ENCODE measurements at places on chromosomes 5 and 9.

DNA sequence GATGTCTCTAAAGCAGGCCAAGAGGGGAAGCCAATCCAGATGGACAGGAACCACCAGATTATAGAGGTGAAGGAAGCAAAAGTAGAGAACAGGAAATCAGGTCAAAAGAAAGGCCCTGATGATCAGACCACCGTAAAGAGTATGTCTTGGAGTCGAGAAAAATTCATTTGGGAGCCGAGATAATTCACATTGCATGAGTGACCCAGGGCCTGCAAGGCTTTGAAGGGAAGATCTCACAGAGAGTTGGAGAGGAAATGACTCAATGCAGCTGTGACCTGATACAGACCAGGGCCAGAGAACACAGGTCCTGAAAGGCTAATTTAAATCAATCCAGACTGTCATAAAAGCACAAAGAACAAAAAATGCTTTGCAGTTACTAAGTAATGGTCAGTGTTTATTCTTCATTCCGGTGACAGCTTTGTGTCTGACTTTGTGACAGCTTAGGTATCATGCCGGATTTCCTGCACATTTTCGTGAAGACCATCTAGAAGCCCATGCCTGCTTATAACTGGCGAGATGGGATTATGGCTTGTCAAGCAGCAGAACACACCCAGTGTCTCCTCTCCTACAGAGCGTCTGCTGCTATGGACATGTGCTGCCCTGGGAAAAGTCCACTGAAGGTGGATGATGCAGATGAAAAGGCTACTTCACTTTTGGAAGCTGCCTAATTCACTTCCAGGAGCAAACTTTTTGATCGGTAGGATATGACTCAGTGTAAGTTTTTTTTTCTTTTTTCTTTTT, 5.8 kb upstream of the ACTBL2 start:
- no peak for DNase-seq

GRCh38 chr5:74963407-74963806, 89.0 kb downstream of the GCNT4 start:
- DNase-seq = no peak

DNA sequence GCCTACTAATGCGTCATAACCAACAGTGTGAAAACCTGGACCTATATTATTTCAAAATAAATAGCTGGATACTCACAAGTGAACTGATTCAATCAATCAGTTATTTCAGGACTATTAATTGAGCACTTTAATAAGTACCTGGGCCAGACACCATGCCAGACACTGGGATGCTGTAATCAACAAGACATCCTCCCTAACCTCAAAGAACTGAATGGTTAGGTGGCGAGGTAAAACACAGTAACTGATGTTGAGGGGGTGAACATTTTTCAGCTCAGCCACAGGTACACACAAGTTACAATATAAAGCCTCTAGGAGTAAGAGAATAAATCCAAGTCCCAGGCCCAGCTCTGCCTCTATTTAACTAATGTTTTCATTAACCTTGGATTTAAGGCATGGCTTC, 24.0 kb downstream of the CDH6 start:
- DNase-seq = no peak

DNA sequence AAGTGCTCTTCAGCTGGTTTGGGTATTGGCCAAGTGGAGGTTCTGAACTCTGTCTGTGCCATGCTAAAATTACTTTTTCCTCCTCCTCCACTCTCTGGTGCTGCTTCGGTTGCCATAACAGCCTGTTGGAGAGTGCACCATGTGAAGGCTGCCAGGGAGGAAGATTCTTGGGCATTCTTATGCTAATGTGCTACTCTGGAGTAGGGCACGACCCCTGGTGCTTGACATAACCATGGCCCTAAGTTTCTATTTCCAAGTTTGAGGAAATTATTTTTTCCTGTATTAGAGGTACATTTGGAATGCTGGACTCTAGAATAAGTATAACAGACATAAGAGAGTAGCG, 111.6 kb downstream of the ARHGAP26 start:
- DNase-seq = no peak

- no peak for DNase-seq
Measured at GRCh38 chr5:79727451-79728355, 38.1 kb downstream of the CMYA5 start.

GRCh38 chr5:115815006-115815692, 1.3 kb downstream of the CDO1 start:
- no peak for DNase-seq

GRCh38 chr5:143271431-143271830, 132.1 kb downstream of the NR3C1 start:
- no peak for DNase-seq

DNA sequence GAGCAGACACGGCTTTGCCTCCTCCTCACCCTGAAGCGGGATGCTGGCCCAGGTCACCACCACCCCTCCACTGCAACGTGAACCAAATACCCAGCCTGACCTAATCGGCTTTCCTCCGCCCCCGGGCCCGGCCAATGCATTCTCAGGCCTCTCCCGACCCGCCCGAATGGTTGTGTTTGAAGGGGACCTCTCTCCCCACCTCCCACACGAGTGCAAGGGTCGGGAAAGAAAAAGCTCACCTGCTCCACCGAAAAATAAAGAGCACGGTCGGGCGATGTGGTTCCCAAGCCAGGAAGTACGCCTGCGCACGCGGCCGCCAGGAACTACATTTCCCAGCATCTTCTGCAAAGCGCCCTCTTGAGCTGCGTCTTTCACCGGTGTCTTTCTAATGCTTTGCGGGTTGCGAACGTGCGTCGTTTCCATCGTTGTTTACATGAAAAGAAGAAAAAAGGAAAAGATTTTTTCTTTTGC, at the start of gene ZNF883:
Gene ZNF883, minus strand, starts transcription at position 282 of the 471 bp plus-strand sequence.
- no peak for DNase-seq

DNA sequence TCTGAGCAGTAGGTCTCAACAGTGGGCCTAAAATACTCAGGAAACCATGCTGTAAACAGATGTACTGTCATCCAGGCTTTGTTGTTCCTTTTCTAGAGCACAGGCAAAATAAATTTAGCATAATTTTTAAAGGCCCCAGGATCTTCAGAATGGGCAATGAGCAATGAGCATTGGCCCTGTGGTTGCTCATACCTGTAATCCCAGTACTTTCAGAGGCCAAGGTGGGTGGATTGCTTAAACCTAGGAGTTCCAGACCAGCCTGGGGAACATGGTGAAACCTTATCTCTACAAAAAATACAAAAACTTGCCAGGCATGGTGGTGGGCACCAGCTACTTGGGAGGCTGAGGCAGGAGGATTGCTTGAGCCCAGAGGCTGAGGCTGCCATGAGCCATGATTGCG, 13.5 kb upstream of the PCBD2 start:
- DNase-seq = no peak

DNA sequence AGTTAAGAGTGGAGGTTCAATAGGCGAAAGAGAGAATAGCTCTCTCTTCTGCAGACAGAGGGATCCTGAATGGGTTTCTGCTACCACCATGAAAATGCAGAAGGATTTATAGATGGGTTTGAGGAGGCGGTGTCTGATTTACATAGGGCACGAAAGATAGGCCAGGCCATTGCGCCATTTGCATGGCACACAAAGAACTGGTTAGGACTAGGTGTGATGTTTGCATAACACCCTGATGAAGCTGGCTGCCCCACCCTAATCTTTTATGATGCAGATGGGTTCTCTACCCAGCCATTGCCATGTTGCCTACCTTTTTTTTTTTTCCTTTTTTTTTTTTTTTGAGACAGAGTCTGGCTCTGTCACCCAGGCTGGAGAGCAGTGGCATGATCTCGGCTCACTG, 51.4 kb upstream of the PDZD2 start:
- no peak for DNase-seq

- no peak for DNase-seq
Measured at GRCh38 chr9:3993773-3994172, 306.1 kb downstream of the GLIS3 start.

DNA sequence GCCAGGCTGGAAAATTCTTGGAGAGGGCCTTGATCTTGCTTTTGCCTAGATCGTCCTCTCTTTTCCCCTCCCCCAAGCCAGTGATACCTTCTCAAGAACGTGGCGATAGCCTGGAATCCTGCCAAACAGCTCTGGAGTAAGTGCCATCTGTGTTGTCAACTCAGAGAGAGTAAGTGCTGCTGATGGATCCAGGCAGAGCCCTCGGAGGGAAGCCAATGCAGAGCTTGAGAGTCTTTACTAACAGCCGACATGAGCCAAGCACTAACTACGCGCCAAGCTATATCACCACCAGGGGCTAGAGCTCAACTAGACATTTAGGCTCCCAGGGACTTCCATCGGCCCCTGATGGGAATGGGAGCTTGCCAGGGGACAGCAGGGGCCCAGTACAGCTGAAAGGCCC, 17.6 kb downstream of the RAPGEF1 start:
- DNase-seq = no peak

DNA sequence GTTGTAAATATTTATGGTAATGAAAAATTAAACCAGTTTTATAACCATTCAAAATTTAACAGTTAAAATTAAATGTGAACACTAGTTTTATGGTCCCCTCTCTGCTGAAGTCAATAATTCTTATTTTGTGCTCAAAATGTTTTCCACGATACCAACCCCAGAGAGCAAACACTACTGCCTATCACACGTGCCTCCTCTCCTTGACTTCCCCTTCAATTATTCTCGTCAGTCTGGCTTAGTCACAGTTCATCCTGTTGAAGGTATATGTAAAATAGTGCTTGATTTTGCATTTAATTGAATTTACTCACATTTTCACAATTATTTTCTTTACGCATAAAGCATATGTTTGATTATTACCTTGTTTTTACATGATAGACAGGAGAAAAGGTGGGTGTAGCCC, 148.8 kb downstream of the CCDC192 start:
- DNase-seq = no peak

GRCh38 chr5:127331890-127332649, 41.5 kb downstream of the MEGF10 start:
- no peak for DNase-seq

DNA sequence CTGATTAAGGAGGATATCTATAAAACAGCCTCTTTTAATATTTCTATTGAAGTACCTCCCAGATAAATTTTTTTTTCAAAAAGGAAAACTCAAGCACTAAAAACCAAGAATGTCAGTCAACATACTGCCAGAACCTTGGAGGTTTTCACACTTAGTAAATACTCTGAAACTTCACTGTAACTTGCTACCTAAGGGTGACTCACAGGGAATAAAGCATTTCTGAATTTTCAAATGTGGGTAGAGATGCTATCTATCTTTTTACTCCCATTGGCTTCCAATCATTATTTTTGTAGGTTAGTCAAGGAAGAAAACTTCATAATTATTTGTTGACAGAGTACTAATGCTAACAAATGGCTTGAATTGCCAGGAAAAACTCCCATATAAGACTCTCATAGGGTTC, 46.1 kb downstream of the SLC25A46 start:
- DNase-seq = no peak

- no peak for DNase-seq
Measured at GRCh38 chr5:134026521-134027287, 21.9 kb upstream of the VDAC1 start.

DNA sequence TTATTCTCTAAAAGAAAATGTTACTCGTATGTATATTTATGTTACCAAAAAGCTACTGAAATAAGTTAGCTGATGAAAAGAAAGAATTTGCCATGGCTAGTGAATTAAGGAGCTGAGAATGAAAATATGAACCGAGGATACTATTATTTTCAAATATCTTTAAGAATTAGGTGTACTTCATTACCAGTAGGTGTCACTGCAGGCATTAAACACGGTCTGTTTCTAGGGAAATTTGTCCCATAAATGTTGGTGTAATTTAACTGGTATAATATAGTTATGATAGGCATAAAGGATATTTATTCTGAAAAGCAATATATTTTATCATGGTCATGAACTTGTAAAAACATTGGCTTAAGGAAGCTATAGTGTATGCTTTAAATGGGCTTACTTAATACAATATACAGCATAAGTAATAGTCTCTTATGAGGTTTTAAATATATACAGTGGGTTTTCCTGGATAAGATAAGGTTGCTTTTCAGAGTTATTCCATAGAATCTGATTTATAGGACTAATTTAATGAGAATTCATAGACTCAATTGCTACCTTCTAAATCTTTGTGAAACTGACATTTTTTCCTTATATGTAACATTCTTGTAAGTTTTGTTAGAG, 72.4 kb upstream of the MPDZ start:
- DNase-seq = no peak

- no peak for DNase-seq
Measured at GRCh38 chr9:118104363-118104762, 400.2 kb downstream of the TLR4 start.

DNA sequence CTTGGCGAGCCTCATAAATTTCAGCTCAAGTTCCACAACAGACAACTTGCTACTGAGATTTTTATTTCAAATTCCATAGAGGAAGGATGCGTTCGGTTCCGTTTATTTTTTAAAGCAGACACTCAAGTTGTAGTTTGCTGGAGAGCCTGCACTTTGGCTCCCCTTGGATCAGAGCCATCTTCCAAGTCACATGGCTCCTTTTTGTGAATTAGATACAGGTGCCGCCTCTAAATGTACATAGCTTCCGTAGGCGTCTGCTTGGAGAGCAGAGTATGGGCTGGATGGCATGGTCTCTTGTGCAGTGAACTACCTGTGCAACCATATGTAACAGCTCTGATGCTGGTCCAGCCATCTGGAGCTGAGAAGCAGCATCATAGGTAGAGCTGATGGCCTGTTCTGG, 73.9 kb upstream of the WWC1 start:
- no peak for DNase-seq

- no peak for DNase-seq
Measured at GRCh38 chr5:168165977-168166376, 125.5 kb upstream of the WWC1 start.

DNA sequence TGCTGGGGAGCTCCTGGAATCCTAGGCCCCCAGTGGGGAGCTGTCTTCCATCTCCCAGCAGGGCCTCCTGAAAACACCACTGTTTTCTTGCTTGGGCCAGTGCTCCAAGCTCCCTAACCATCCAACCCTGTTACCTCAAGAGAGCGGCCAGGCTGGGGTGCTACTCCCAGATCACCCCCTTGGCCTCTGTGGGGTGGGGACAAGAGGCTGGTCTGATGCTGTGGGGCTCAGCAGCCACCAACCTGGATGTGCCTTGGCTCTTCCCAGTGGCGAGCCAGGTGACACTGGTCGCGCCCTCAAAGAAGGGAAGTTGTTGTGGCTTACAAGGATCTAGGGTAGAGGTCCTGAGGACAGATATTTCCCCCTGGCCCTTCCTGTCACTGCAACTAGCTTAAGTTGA, 49.0 kb downstream of the SECISBP2 start:
- no peak for DNase-seq

- DNase-seq = no peak
Measured at GRCh38 chr5:61327760-61328753, 4.0 kb upstream of the ZSWIM6 start.

GRCh38 chr5:9737265-9737664, 107.1 kb upstream of the TAS2R1 start:
- DNase-seq = no peak

DNA sequence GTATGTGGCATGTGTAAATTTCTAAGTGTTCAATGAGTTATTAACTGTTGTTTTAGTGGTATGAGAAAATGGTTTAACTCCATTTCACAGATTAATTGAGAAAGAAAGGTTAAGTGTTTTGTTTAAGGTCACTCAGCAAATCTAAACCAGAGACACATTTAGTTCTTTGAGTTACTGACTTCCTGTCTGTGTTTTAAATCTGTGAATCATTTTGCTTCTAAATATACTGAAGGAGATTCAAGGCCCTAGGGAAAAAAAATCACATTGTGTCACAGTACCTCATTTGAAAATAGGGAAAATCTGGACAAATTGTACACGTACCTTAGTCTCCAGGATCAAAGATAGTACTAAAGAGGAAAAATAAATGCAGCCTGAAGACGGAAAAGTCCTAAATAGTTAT, 368.2 kb downstream of the TMEM161B start:
- DNase-seq = no peak

- no peak for DNase-seq
Measured at GRCh38 chr5:69019668-69020375, 74.0 kb upstream of the SLC30A5 start.

GRCh38 chr5:62937661-62938558, 359.3 kb downstream of the LRRC70 start:
- DNase-seq = no peak

GRCh38 chr9:136225366-136225747, 20.3 kb downstream of the QSOX2 start:
- no peak for DNase-seq
